ENCODE measurements at places on chromosomes 12 and 14. TPM values are rescaled to one million over a fixed set of nuclear protein-coding genes. Genes with fewer than 3 reads are reported as not detected.

NAA30 gene
- total RNA-seq, result 14.0 TPM

GRCh38 chr14:100547633-100548294 lies 39.5 kb downstream of the BEGAIN start:
- peak; percentile 55 for DNase-seq

DNA sequence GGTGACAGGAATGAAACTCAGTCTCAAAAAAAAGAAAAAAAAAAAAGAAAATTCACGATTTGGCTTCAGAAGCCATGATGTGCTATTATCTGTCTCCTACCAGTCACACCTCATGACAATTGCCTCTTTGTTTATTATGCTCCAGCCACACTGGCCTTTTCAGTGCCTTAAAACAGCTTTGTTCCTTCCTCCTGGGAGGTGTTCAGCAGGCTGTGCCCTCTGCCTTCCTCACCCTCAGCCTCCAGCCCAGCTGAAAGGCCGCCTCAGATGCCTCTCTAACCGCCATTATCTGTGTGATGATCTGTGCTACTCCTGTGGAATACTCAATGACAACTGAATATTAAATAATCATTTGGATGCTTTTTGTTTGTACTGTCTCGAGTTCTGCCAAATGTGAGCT lies 8.6 kb upstream of the ARPC3 start:
- no peak for DNase-seq

DNA sequence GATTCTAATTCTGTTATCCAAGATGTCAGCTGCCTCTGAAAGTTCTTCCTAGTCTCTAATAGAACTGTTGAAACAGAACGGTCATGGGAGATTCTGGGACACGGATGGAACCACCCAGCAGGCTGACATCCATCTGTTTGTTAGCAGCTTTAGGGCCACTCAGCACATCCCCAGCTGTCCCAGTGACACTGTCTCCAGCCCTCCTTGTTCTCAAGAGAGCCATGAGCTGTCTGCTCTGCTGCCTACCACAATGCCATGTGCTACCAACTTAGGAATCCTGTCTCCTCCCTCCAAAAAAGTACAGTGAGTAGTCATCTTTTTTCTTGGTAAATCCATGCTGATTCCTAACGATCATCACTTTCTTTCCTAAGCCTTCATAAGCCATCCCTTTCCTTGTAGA lies 130.5 kb downstream of the ZFP36L1 start:
- DNase-seq, result no peak

GRCh38 chr12:79689477-79690141 lies 1.2 kb downstream of the PAWR start:
- DNase-seq, result no peak

PTGER2 gene
- 0.57 TPM for total RNA-seq

DNA sequence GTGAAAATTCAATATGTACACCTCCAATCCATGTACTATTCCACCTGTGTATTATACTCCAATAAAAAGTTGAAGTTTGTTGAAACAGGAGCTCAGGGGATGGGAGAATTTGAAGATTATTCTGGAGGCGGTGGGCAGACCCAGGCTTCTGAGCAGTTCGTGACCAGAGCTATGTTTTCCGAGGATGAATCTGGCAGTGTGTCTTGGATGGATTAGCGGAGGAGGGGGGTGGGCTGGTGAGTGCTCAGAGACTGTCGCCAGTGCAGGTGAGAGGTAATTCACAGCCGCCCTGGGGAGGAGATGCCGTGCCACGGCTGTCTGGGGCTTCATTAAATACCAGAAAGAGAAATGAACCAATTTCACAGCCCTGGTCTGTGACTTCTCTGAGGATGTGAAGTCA lies 283.0 kb upstream of the RTL1 start:
- DNase-seq, result no peak

- DNase-seq, result no peak
Observed at GRCh38 chr14:60300019-60300418, 51.0 kb downstream of the PPM1A start.

- no peak for DNase-seq
Observed at GRCh38 chr14:96205978-96206360, 1.3 kb downstream of the BDKRB2 start.

DNA sequence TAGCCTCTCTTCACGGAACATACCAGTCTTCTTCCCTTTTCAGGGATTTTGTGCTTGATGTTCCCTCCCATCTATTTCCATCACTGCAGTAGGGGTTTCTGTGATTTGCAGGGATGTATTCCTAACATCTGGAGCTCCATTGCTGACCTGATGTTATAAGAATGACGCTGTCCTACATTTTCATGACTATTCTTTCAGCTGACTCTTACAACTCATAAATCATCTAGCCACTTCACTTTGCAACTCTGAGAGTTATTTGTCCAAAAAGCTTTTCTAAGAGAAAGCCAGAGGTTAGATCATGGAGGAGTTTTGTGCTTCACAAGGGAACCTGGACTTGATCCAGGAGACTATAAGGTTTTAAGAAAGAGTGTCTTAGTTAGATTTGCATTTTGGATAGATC lies 116.6 kb upstream of the FAR2 start:
- no peak for DNase-seq

DNA sequence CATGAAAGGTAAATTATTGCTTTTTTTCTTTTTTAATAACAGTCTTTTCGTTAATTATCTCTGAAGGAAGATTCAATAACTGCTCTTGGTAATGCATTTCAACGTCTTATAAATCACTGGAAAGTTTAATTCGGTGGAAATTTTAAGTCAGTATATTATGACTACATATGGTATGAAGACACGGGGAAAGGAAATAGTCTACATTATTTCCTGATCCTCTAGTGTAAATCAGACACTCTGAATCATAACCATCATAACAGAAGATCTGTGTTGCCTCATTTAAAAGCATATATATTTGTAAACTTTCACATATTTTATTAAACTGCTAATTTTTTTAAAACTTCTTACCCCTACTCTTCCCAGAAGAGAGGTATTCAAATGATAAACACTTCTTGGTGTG lies 53.7 kb downstream of the EFCAB11 start:
- DNase-seq, result no peak

DNA sequence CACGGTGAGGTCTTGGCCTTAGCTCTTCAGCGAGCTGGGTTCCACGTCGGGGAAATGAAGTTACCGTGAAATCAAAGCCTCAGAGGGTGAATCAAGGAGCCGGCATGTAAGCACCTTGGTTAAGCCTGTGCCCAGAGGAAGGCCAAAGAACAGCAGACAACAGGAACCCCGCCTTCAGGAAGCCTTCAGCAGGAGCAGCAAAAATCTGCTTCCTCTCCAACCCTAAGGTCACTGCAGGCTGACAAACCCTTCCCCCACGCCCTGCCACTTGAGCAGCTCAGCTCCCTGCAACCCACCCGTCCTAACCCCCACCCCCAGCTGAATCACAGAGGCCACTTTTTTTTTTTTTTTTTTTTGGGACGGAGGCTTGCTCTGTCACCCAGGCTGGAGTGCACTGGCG lies 72.9 kb upstream of the LTA4H start:
- DNase-seq, result no peak
